Spinal cord (tissue), 10 donors: ENCODE measurements at places on chromosomes 2 and 18. TPM values are rescaled to one million over a fixed set of nuclear protein-coding genes. Genes with fewer than 3 reads are reported as not detected.

Gene ARHGEF33
- polyA plus RNA-seq = 4.7 TPM

DNA sequence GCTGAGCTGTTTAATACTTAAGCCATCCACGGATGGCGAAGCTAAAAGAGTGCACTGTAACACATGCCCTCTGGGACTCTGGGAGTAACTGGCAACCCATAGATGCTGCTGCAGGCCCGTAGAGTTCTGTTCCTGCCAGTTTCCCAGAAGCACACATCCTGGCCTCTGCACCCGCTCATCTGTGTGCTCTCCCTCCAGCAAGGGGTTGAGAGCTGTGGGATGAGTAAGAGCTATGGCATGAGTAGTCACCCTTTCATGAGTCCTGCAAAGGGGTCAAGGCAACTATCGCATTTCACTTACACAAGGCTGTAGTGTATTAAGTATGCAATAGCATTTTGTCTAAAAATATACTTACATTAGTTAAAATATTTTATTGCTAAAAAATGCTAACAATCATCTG, 1341.8 kb upstream of the NXPH2 start:
- DNase-seq = no peak

DNA sequence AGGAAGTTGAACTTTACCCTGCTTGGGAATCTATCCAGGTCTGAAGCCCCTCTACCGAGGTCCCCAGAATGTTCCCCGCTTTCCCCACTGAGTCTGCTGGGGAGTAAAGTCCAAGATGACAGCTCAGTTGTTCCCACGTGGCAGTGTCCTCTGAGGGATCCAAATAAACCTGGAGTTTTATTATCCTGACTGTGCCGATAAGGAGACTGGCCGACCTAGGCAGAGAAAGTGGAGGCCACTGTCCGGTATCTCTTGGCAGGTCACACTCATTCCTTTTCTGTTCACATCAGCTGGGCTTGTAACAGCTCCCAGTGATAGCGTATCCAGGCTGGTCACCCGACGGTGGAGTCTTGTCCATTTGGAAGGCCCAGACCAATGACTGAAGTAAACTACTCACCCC, 27.5 kb upstream of the C18orf32 start:
- no peak for DNase-seq

Gene MARCHF4
- polyA plus RNA-seq = 38.0 TPM

Gene PTPRM
- 118 TPM for polyA plus RNA-seq

- DNase-seq = no peak
Measured at GRCh38 chr2:123696799-123697410, 328.2 kb upstream of the CNTNAP5 start.

DNA sequence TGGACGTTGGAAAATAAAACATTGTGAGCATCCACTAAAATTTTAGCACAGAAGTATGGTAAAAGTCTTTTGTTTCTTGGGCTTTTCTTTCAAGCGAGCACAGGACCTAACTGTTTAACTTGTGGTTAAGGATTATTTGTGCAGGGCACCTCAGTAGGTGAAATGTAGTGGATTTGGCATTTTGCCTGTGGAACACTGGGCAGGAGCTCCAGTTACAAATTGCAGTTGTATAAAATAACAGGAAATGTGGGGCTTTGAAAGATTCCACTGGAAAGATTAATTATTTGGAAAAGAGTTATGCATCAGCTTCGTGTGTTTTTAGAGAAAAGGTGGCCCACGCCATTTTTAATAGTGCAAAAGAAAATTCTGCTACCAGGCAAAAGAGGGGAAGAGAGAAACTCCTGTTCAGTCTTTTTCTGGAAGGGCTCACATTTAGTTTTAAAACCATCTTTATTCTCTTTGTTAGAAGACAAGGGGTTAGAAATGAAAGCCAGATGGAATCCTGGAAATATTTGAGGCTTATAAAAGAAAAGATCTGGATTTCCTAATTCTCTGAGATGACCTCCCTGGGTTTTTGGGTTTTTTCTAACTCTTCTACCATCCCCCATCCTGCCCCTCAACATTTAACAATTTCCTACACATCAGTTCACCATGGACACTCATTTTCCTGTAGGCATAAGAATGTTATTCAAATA, 144.3 kb upstream of the SERTAD2 start:
- no peak for DNase-seq

Gene LIMS1
- 26.2 TPM for polyA plus RNA-seq

Gene ACTR3
- 134 TPM for polyA plus RNA-seq

GRCh38 chr2:224101820-224102630, 62.9 kb upstream of the SERPINE2 start:
- no peak for DNase-seq
